Posterior cingulate gyrus (tissue), 11 donors: ENCODE measurements at places on chromosomes 4 and X.

DNA sequence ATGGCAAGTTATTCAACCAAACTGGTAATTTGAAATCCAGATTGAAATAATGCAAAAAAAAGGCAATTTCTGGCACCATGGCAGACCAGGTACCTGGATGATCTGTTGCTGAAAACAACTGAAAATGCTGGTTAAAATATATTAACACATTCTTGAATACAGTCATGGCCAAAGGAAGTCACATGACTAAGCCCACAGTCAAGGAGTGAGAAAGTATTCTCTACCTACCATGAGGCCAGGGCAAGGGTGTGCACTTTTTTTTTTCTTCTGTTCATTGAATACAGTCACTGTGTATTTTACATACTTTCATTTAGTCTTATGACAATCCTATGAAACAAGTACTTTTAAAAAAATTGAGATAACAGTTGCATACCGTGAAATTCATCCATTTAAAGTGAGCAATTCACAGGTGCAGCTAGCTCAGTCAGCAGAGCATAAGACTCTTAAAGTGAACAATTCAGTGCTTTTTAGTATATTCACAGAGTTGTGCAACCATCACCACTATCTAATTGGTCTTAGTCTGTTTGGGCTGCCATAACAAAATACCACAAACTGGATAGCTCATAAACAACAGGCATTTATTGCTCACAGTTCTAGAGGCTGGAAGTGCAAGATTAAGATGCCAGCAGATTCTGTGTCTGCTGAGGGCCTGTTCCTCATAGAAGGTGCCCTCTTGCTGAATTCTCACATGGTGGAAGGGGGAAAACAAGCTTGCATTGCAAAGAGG, 4.8 kb upstream of the MPP1 start:
- no peak for DNase-seq

- no peak for DNase-seq
Observed at GRCh38 chr4:143288171-143288570, 48.5 kb upstream of the GAB1 start.

DNA sequence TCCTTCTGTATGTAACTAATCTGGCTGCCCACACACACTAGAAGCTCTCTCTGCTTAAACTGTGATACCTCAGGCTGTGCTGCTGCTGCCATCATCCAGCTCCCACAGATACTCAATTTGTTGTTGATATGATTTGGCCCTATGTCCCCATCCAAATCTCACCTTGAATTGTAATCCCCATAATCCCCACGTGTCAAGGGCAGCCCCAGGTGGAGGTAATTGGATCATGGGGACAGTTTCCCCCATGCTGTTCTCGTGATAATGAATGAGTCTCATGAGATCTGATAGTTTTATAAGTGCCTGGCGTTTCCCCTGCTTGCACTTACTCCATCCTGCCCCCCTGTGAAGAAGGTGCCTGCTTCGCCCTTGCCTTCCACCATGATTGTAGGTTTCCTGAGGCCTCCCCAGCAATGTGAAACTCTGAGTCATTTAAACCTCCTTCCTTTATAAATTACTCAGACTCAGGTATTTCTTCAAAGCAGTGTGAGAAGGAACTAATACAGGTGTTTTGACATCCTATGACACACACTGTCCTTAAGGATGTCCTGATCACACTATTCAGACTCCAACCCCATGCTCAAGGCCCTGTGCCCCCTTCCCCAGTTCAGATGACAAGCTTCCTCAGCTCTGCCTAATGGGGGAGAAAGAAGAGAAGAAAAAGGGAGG, 2.9 kb upstream of the ATOH1 start:
- no peak for DNase-seq

- peak; percentile 23 for DNase-seq
Observed at GRCh38 chr4:71187404-71188155, 151.2 kb upstream of the SLC4A4 start.

DNA sequence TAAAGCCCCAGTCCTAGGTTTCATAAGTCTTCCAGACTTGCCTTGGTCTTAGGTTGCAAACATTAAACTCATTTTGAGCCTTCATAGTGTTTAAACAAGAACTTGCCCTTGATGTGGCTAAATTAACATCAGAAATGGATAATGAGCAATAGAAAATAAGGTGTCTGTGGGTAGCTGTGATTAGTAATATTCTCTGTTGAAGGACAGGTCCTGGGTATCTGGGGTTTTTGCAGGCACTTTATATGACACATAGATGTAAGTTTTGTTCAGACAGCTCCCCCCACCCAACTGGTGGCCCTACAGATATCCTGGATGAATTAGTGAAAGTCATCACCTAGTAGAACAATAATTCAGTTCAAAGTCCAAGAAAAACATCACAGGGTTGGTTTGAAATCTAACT, 272.5 kb downstream of the PTTG2 start:
- DNase-seq, result no peak

DNA sequence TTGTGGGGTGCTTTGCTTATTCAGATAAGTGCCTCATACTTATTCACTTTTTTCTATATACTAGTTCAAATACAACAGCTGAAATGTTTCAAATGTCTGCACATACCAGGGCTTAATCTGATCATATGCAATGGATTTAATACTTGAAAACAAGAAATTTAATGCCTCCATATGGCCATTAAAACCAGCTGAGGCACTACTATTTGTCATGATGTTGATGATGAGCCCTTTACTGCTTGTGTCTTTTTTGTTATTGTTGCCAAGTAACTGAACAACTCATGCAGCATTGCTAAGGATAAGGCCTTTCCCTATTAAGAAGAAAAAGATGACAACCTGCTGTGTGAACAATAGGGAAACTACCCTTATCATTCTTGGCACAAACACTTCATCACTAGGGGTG, 52.5 kb downstream of the MAGEB10 start:
- DNase-seq, result no peak

DNA sequence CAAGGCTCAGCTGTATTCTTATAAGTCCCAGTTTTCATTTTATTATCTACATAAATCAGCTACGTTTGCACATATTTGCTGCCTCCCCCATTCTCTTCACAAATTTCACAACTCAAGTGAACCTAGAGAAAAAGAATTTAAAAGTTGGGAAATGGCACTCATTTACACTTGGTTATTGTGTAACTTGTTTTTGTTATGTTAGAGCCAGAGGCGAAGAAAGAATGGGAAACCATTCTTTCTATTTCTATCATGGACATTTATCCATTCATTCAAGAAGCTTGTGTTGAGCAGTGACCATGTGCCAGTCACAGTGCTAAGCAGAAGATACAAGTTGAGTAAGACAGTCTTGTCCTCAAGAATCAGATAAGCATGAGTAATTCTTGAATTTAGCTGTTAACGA, 13.5 kb downstream of the LIAS start:
- no peak for DNase-seq

DNA sequence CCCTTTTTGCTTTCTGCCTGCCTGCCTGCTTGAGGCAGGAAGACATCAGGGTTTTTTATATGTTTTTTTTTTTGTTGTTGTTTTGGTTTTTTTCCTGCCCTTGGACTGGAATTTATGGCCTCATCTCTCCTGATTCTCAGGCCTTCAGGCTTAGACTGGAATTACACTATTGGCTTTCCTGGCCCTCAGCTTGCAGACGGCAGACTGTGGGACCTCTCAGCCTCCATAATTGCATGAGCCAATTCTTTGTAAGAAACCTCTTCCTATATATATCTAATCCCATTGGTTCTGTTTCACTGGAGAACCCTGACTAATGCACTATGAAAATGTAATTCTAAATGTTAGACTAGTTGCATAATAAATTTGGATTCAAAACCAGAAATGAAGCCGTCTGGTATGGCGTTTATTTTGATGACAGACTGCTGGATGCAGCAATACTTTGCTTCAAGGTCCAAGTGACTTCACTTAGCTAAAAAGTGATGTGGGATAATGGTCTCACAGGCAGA, 59.0 kb downstream of the SEL1L3 start:
- no peak for DNase-seq

- no peak for DNase-seq
Observed at GRCh38 chr4:135497563-135498152, 1296.1 kb upstream of the PABPC4L start.

- DNase-seq, result no peak
Observed at GRCh38 chrX:77597090-77597489, 149.9 kb downstream of the FGF16 start.

- DNase-seq, result no peak
Observed at GRCh38 chr4:47876784-47877546, 37.4 kb downstream of the NFXL1 start.

- no peak for DNase-seq
Observed at GRCh38 chr4:26837993-26838842, 22.4 kb upstream of the STIM2 start.

GRCh38 chr4:111652236-111652635, 493.0 kb upstream of the FAM241A start:
- no peak for DNase-seq

DNA sequence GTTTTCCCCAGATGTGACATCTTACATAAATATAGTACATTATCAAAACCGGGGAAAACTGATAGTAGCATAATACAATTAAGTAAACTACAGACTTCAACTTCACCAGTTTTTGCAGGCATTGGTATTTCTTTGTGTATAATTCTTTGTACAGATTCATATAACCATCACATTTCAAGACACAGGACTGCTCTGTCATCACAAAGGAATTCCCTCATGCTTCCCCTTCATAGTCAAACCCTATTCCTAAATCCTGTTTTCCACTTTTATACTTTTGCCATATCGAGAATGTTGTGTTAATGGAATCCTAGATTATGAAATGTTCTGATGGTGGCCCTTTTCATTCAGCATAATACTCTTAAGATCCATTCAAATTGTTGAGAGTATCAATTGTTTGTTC, 36.0 kb downstream of the STIM2 start:
- no peak for DNase-seq

- no peak for DNase-seq
Observed at GRCh38 chr4:18111081-18111480, 89.5 kb upstream of the LCORL start.

DNA sequence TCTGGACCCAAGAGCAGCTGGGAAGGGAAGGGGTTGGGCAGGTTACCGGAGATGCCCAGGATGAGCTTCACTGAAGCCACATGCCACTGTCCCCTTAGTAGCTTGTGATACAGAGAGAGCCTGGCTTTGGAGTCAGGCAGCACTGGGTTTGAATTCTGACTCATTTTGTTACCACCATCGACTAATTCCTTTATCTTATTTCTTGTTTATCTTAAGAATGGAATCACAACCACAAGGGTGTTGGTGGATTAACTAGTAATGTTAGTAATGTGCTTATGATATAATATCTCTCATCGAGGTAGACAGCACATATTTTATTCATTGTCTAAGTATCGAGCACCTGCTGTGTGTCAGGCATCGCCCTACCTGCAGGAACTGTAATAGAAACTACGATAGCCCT, 17.7 kb upstream of the STX18 start:
- no peak for DNase-seq

DNA sequence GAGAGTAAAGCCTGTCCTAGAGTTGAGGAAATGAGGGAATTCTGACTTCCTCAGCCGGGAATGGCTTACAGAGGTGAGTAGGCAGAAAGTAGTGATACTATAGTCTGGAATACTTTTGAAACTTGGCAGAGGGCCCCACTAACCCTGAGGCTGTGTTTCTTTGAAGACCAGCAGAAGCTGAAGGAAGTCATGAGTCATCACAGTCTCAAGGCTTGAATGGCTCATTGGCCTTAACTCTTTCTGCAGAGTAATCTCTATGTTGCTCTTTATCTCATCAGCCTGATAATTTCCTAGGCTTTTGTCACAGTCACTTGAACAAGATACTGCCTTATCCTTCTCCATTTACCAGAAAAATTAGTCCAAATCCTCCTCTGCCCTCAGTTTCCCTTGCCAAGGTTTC, 80.8 kb downstream of the ANKRD50 start:
- no peak for DNase-seq

GRCh38 chr4:94548571-94548970, 96.8 kb downstream of the PDLIM5 start:
- no peak for DNase-seq

GRCh38 chr4:120716346-120716745, 206.2 kb downstream of the PRDM5 start:
- DNase-seq, result no peak

- no peak for DNase-seq
Observed at GRCh38 chr4:61923179-61923578, 723.1 kb downstream of the ADGRL3 start.

DNA sequence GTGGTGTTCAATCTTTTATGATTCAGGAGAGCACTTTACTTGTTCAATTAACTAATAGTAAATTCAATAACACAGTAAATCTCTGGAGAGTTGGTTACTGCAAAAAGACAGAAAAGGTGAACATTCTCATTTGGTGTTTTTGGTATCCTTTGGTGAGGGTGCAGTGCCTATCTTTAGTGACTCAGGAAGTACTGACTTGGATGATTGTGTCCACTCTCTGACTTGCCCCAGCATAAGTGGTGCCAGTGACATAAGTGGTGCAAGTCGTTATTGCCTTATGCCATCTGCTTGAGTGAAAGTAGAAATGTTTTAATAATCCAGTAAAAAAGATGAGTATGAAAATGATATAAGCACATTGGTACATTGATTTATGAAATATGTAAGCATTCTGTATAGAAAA, 27.0 kb downstream of the GUCY1B1 start:
- DNase-seq, result no peak

DNA sequence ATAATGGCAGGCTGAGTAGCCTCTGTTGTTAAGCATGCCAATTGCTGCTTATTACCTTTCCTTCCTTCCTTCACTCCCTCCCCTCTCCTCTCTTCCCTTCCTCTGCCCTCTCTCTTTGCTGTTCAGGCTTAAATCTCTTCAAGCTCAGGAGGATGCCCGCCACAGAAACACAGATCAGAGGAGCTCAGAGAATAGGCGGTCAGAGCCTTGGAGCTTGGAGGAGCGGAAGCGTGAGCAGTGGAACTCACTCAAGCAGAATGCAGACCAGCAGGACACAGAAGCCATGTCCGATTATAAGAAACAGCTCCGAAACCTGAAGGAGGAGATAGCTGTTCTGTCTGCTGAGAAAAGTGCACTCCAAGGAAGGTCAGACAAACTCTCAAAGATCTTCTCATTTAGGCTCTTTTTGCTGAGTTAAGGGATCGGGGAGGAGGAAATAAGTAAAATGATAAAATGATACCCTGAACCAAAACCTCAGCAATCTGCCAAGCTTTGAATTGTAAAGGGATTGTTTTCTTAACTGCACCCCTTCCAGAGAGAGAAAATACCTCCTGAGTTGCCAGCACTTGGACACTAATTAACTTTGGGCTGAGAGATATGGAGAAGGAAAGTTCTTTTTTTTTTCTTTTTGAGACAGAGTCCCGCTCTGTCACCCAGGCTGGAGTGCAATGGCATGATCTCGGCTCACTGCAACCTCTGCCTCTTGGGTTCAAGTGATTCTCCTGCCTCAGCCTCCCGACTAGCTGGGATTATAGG, 20.9 kb downstream of the SPATA18 start:
- no peak for DNase-seq

GRCh38 chr4:122712782-122713181, 19.7 kb upstream of the BBS12 start:
- no peak for DNase-seq

GRCh38 chr4:109027016-109027500, 264.2 kb upstream of the ETNPPL start:
- DNase-seq, result no peak

DNA sequence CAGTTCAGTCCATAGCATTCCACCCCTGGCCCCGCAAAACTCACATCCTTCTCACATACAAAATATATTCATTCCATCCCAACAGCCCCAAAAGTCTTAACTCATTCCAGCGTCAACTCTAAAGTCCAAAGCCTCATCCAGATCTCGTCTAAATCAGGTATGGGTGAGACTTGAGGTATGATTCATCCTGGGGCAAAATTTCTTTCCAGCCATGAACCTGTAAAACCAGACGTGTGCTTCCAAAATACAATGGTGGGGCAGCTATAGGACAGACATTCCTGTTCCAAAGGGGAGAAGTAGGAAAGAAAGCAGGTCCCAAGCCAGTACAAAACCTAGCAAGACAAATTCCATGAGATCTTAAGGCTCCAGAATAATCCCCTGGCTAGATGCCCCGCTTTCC, 76.9 kb downstream of the CLDN34 start:
- DNase-seq, result no peak
